CD4-positive, alpha-beta T cell (primary cell): ENCODE measurements at places on chromosomes 2 and 18. TPM values are rescaled to one million over a fixed set of nuclear protein-coding genes. Genes with fewer than 3 reads are reported as not detected.

DNA sequence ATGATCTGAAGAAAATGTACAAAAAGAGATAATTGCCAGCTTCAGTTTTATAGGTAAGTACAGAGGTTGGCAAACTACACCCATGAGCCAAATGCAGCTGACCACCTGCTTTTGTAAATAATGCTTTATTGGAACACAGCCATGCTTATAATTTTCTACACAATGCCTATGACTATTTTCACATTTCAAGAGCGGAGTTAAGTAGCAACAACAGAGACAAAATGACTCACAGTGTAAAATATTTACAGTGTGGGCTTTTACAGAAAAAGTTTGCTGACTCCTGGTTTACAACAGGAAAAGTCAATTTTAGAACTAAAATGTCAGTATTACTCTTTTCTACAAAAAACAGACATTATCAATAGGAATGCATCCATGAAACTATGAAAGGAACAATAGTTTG is 26.0 kb downstream of the CWC22 start:
- no peak for DNase-seq

- DNase-seq, result no peak
These were observed 122.6 kb upstream of the STK17B start for GRCh38 chr2:196293751-196294515.

DNA sequence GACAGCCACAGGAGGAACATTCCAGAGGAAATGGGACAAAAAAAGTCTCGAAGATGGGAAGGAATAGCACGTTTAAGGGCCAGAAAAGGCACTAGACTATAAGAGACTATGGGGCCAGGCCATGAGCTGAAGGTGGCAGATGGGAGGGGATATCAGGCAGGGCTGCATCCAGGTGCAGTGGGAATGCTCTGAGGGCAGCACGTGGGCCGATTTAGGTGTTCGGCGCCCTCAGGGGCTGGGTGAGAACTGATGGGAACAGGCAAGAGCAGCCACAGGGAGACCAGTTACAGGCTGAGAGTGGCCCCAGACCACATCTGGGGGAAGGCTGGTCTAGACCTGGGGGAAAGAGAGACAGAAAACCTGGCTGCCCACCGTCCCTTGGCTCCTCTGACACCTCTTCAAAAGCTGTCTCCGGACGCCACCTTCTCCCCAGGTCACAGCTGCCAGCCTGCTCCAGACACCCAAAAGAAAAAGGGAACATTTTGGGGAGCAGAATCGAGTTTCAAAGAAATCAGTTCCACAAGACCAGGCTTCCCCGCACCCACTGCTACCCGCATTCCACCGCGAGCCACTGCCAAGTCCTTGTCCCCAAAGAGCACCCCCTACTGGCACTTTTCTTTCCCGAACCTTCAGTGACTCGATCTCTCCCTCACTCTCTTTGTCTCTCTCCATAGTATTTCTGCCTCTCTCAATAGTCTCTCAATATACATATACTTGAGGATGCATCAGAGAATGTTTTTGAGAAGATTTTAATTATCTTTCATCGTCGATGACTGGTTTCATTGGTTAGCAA is 190.1 kb upstream of the AGAP1 start:
- DNase-seq, result no peak

DNA sequence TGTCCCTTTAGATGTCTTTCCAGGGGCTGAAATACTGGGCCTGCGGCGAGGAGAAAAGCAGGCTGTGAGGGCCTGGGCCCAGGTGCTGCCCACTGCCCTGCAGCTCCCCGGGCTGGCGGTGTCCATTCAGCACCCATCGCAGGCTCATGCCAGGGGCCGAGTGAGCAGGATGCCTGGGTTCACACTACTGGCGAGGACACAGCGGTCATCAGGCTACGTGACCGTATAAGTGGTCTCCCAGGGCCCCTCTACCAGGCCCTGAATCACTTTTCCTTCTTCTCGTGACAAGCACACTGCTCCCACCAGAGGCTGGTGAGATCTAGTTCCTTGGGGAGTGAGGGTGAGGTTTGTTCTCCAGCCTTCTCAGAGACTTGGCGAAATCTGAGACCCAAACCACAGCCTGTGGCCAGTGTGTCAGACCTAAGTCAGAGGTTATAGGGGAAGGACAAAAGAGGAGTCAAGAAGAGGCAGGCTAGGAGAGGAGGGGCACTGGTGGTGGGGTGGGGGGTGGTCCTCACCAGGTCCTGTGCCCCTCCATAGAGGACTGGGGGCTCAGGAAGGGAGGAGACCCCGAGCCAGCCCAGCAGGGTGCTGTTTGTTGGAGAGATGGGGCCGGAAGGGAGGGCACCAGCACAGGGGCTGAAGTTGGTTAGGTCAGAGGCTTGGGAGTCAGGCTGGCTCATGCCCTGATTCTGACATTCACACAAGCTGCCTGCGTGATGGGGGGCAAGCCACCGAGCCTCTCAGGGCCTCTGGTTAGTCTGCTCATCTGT is 6.6 kb upstream of the SEMA4C start:
- DNase-seq, result no peak

DNA sequence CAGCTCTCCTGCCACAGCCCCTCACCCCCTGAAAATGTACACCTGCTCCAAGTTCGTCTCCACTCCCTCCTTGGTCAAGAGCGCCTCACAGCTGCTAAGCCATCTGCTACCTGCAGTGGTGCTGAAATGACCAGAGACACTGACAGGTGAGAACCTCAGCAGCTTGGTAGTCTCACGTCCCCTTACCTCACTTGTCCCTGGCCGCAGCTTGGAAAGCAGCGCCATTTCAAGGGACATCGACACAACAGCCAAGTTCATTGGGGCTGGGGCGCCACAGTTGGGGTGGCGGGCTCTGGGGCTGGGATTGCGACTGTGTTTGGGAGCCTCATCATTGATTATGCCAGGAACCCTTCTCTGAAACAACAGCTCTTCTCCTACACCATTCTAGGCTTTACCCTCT is 47.5 kb downstream of the ANKRD44 start:
- no peak for DNase-seq

DNA sequence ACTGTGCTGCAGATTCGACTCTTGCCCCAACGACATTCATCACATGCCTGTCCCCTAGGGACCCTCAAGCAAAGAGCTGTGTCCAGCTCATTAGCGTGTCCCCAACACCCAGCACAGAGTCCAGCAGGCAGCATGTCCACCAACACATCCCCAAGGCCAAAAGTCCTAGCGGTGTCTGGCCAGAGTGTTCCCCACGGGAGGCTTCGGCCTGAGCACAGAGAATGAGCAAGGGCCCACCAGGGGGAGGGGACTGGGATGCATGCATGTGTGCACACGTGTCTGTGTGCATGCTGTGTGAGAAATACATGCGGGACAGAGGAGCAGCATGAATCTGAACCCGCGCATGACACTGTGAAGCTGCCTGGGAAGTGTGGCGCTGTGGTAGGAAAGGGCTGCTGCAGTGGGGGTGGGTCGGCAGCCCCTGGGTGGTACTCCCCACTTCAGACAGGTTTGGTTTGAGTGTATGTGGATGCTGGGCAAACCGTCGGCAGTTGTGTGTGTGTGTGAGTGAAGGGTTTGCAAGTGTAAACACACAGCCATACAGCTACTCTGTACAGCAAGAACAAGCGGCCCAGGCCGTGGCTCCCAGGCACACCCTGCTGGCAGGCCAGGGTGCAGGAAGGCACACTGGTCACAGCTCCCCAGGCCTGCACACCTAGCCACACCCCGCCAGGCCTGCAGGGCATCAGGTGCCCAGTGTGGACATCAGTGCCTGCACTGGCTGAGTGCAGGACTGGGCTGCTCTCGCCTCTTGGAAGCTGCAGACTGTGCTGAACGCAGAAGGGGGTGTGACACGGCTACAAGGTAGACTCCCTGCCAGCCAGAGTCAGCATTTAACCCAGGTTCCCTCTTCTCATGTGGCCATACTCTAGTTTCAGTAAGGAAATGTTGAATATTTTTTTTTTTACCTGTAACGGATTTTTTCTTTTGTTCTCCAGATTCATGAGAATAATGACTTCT is 19.5 kb upstream of the HES6 start:
- DNase-seq, result no peak

- DNase-seq, result no peak
These were observed 92.6 kb downstream of the MYL12B start for GRCh38 chr18:3354506-3354905.

DNA sequence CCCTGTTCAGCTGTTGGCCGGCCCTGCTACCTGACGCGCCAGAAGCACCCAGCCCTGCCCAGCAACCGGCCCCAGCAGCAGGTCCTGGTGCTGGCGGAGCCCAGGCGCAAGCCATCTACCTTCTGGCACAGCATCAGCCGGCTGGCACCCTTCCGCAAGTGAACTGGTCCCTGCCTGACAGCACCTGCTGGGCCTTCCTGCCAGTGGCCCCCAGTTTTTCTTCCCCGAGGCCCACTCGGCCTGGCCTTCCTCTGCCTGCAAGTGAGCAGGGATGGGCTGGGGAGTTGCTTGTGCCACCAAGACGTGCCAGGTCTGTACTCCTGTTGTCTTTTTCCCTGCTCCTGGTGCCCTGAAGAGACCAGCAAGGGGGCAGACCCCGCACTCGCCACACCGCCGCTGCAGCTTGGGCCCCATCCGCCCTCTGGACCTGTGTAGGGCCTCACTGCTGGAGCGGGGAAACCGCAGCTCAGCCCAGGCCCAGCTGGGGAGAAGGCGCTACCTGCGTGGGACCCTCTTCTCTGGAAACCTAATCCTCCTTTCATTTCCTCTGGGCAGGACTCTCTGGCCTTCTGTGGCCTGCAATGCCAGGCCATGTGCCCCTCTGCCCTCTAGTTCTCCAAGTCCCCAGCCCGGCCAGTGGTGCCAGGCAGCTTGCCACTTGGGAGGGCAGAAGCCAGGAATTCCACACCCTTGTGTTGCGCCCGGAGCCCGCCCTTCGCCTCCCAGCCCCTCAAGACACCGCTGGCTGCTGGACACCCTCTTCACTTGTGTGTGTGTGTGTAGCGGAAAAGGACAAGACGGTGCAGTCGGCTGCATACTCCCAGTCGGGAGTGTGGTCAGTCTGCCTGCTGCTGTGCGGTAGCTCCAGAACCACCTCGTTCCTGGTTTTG is 47.0 kb downstream of the FAM168B start:
- no peak for DNase-seq

- DNase-seq, result no peak
These were observed 116.1 kb downstream of the CYP26B1 start for GRCh38 chr2:72031346-72032110.

DNA sequence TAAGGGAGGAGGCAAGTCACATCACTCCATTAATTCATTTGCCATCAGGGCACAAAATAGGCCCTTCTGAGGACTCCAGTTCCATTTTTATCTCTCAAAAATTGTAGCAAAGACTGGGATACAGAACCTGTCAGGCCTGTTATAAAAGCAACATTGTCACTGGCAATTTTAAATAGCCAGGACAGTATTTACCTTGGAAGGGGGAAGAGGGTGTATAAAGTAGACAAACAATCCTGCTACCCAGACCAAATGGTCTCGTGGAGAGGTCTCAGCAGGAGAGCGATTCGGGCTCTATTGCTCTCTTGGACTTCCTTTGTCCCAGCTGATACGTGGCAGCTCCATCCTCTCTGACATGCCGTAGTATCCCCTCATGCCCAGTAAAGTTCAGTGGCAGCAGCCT is 740.3 kb upstream of the HS6ST1 start:
- DNase-seq, result no peak

GRCh38 chr2:241869087-241869961 is at the start of gene RTP5:
Gene RTP5, plus strand, starts transcription at chr2:241869729. Its CDS starts 28 bp downstream, at chr2:241869757.
- DNase-seq, result no peak

Gene MSH6
- 37.3 TPM for total RNA-seq

Gene TFPI
- not detected for total RNA-seq

Gene AQP12A
- total RNA-seq, result not detected

Gene MYOM1
- 1.5 TPM for total RNA-seq
